Karpas-422 (cell line): ENCODE measurements at places on chromosomes 7 and 10. TPM values are rescaled to one million over a fixed set of nuclear protein-coding genes. Genes with fewer than 3 reads are reported as not detected.

NPM3 gene
- 46.1 and 113 TPM in 2 replicates for total RNA-seq

ZEB1 gene
- total RNA-seq, result 49.5 and 53.9 TPM in 2 replicates

NAT16 gene
- total RNA-seq, result not detected in 2 replicates

MUC12 gene
- not detected in 2 replicates for total RNA-seq

FKBP6 gene
- total RNA-seq, result not detected in 2 replicates

DNA sequence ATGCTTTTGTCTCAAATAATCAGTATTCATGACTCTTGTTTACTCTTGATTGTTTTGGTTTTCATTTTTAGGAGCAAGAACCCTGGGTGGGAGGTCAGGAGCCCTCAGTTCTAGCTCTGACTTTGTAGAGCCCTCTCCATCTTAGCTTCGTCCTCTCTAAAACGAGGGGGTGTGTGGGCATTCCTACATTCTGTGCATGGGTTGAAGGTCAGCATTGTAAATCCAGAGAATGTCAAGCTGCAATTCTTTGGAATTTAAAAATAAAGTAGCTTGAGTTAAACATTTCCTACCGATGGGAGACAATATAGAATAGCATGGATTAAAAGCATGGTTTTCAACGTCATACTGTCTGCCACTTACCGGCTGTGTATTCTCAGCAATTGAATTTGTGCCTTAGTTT, 128.3 kb downstream of the PRPF18 start:
- DNase-seq, result no peak

GRCh38 chr7:73932364-73932763, 71.4 kb downstream of the TMEM270 start:
- no peak for DNase-seq

DNA sequence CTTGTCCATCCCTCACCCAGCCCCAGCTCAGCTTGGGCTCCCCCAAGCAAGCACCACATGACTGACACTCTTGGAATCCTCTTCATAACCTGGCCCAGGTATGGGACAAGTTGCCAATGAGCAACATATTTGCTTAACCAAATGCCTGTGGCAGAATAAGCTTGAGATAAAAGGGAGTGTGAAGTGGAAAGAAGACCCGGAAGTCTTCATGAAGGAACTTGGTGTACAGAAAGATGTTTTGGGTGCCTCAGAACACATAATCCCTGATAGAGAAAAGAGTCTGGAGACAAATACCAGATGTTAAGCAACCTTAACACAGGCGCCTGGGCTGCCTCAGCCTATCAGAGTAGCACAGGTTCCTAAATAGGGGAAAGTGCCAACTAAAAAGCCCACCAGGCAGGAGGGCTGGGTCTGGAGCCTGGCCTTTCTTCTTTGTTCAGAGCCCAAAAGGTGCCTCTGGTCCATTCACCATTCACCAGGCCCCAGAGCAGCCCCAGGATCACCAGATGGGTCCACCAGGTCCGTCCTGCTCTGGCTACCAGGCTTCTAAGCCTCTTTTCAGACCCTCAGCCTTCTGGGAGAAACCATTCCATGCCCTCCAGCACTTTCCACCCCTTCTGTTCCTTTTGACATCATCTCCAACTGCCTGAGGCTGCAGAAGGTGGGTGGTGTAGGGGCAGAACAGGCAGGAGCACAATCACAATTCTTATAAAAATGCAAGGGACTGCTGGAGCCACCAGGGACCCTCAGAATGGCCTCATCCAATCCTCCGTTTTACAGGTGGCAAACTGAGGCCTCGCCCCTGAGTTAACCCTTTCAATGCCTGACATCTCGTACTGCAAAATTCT, 22.6 kb downstream of the KCNMA1 start:
- DNase-seq, result no peak

DNA sequence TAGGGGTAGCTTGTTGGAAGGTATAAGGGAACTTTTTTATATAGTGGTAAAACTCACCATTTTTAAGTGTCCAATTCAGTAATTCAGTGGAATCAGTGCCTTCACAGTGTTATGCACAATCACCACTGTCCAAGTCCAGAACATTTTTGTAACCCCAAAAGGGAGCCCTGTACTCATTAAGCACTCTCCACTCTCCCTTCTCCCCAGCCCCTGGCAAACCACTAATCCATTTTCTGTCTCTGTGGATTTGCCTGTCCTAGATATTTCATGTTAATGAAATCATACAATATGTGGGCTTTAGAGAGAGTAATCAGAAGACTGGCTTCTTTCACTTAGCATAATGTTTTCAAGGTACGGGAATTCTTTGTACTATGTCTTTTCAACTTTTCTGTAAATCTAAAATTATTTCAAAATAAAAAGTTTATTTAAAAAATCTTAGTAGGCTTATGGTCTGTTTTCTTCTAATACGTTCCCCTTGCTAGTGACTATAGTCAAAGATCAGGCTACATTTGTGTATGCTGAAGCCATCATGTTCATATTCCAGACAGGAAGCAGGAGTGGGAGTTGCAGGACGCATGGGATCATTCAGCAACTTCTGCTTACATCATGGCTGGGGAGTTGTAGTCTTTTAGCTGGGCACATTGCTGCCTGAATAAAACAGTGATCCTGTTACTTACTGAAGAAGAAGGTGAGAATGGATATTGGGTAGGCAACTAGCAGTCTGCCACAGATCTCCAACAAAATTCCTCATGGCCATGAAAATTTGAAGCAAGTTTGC, 35.4 kb upstream of the TAX1BP1 start:
- no peak for DNase-seq
